CD4-positive, alpha-beta T cell treated with Interferon alpha-2 for 1 hour (primary cell): ENCODE measurements at places on chromosomes 2 and 18.

DNA sequence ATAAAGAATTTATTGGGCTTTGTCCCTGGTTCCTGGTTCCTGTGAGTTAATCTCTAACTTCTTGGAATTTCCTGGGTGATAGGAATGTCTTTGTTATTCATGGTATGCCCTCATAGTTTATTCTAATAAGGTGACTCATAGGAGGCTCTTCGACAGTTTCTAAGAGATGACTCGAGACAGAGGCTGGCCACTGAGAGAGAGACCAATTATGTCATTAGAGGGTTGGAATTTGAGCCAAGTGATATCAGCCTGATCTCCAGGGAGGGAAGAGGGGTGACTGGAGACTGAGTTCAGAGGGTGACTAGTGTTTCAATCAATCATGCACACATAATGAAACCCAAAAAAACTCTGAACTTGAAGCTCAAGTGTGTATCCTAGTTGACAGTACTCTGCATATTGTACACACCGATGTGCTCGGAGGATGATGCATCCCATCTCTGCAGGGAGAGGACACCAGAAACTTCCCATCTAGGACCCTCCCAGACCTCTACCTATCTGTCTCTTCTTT, 185.7 kb downstream of the MTCL1 start:
- DNase-seq = no peak

DNA sequence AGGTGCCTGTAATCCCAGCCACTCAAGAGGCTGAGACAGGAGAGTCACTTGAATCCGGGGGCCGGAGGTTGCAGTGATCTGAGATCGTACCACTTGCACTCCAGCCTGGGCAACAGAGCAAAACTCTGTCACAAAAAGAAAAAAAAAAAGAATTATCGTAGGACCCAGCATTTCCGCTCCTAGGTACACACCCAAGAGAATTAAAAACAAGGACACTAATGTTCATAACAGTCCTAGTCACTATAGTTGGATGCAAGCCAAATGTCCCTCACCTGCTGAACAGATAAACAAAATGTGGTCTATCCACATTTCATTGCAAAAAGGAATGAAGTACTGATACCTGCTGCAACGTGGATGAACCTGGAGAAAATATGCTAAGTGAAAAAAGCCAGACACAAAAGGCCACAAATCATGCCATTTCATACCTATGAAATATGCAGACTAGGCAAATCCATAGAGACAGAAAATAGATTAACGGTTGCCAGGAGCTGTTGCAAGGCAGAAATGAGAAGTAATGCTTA, 21.2 kb downstream of the ADRA2B start:
- no peak for DNase-seq

- no peak for DNase-seq
Observed at GRCh38 chr2:169143998-169144397, 74.6 kb downstream of the DHRS9 start.

DNA sequence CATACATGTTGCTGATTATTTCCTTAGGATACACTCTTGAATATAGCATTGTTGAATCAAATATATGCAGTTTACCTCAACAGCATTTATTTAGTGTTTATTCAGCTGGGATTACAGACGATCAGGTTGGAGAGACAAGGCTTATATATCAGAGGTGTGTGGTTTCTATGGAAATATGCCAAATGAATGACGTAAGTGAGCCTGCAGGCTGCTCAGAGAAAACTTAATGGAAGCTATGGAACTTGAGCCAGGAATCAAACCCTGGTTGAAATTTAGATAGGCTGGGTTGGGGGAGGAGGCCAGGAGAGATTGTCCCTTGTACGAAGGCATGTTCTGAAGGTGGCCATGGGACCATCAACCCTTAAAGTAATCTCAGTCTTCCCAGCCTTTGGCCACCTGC, 79.5 kb downstream of the INPP4A start:
- DNase-seq = no peak

DNA sequence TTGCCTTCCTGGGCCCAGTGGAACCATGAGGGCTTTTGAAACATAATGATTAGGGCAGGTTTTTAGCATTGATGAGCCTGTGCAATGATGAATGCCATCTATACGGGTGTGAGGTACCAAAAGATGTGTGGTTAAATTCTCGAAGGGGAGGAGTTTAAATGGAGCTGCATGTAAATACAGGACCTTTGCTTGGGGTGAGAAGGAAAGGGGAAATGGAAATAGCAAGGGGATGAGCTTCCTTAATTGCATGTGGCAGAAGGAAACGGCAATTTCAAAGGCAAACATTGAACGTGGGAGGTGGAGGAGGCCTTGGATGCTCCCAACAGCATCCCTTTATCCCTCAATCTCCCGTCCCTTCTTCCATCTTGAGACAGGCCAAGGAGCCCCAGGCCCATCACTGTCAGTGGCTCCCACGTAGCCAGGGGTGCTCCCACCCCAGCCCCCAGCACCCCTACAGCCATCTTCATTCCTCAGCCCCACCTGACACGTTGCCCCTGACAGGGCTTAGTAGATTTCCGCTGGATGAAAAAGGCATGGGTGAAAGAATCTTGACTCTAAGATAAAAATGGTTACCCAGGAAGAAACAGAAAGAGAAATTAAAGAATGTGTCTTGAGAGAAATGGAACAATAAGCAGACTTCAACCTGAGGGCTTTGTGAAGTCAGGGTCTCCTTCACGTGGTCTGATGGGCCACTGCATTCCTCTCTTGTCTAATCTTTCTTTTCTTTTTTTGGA, 32.5 kb downstream of the INPP5D start:
- no peak for DNase-seq

DNA sequence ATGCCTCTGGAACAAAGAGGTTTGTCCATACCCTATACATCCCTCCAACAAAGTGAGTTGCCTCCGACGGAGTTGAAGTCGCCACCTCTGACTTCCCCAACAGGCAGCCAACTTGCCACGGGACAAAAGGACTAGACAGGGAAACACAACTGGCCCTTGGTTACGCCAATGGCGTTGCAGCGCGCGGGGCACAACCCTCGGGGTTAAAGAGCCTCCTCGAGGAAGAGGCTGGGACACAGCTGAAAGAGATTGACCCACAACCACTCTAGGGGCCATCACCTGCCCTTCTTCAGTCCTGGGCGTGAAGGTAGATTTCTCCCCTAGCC, 545 bp downstream of the GTF3C2 start:
- DNase-seq = no peak

- no peak for DNase-seq
Observed at GRCh38 chr2:110766291-110766690, 33.9 kb downstream of the ACOXL start.

- DNase-seq = no peak
Observed at GRCh38 chr2:101758001-101758400, 60.5 kb downstream of the MAP4K4 start.

DNA sequence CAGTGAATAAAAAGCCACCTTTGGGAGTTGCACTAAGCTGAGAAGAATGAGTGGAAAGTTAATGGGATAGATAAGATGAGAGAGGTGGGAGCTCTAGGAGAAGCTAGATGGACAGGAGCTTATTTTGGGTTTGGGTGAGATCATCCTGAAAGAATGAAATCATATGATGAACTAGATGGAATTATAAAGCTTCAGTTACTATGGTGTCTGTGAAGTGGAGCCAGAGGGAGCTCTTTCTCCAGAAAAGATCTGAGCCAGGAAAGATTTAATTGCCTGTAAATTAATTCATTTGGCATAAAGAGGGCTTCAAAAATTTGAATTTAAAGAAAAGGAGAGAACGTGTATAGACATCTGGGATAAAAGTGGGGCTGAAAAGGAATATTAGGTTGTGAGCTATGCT, 10.3 kb downstream of the DNAH6 start:
- DNase-seq = no peak

- DNase-seq = no peak
Observed at GRCh38 chr2:120429586-120430500, 83.9 kb downstream of the INHBB start.

- DNase-seq = no peak
Observed at GRCh38 chr2:26017464-26018183, 16.3 kb upstream of the RAB10 start.

DNA sequence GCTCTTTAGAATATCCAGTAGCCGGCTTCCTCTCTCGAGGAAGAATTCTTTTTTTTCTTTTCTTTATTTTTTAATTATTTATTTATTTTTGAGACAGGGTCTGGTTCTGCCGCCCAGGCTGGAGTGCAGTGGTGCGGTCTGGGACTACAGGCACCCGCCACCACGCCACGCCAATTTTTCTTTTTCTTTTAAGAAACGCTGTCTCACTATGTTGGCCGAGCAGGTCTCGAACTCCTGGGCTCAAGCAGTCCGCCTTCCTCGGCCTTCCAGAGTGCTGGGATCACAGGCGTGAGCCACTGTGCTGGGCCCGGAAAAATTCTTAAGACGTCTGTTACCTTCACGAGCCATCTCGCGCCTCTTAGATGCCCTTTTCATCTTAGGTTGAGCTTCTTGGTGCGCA, 931 bp upstream of the TMEM131 start:
- no peak for DNase-seq

DNA sequence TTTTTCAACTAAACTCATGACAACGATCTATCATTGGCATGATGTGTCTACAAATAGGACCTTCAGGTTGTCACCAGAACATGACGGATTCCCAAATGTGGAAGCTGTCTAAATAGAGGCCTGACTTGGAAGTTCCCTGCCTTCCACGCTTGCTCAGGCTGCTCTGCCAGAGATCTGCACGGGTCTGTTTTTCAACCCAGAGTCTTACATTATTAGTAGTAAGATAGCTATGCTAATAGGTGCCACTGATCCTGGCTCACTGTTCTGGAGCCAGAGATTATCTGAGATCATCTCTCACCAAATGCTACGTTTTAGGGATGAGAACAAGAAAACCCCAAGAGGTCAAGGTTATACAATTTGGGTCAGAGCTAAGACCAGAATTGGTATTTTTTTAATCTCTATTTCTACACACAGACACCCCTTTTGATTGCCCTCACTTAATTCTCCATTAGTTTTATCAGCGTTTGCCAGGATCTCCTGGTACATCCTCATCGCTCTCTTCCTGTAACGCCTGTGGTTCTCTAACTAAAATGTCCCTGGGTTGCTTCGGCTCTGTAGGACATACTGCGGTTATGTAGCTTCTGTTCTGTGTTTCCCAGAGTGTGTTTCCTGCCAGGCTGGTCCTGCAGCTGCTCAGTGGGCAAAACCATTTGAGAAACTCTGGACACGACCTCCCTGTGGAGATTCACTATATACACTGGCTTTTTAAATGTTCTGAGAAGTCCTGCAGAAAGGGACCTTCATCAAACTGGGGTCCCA, 5.7 kb downstream of the CDC42EP3 start:
- DNase-seq = no peak

DNA sequence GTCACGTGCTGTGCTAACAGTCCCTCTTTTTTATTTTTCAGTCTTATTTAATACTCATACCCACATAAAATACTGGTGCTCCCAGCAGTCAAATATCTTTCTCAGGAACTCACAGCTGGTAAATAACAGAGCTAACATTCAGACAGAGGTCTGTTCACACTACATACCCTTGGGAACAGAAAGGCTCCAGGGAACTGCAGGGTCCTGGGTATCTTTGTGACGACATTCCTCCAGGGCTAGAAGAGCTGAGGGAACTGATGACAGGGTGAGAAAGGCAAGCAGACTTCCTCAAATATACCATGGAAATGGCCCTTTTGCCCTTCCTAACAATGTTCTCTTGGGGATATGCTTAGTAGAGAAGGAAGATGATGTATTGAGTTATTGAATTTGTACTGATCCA, 19.3 kb downstream of the PDE6D start:
- DNase-seq = no peak

DNA sequence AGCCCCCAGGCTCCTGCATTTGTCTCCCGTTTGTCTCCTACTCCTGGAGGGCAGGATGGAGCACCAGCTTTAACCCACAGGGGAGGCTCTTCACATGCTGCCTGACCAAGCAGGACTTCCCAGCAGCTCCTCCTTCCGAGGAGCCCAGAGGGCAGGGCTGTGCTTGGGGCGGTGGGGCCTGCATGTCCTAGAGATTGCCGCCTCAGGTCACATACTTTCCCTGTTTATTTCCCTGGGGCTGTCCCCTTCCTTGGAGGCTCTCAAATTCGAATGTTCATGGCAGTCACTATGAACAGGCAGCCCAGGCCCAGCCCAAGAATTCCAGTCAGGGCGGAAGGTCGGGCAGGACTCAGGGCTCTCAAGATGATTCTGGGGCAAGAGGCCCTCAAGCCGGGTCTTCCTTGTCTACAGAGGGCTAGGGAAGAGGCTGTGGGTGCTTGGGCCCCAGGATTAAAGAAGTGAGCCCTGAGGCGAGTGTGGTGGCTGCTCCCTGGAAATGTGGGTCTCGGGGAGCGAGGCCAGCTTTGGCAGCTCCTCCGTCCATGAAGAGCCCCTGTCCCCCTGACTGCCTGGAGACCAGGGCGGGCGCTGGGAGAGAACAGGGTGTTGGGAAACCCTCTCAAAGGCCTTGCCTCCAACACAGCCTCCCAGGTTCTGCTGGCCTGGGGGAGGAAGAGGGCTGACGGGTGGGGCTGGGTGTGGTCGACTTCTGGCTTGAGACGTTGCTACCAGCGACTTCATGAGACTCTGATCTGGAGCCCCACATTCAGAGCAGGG, 48.9 kb upstream of the HPCAL1 start:
- DNase-seq = no peak

- DNase-seq = peak; percentile 34
Observed at GRCh38 chr18:58044370-58045241, 580 bp downstream of the NEDD4L start.

GRCh38 chr18:27110319-27110718, 74.8 kb downstream of the CHST9 start:
- DNase-seq = no peak
